ENCODE measurements at places on chromosomes 13 and 19. TPM values are rescaled to one million over a fixed set of nuclear protein-coding genes. Genes with fewer than 3 reads are reported as not detected.

Gene ZNF112
- not detected for total RNA-seq

Gene KCNC3
- 23.7 TPM for total RNA-seq

Gene LHB
- not detected for total RNA-seq

Gene HIPK4
- total RNA-seq = not detected

Gene ZNF787
- total RNA-seq = 42.6 TPM

Gene SULT2A1
- total RNA-seq = not detected

Gene SIRT6
- 46.4 TPM for total RNA-seq

Gene TNFSF9
- total RNA-seq = 9.7 TPM

Gene INSR
- 1.5 TPM for total RNA-seq

Gene EDDM13
- 0.29 TPM for total RNA-seq

GRCh38 chr13:74423434-74423833 lies 289.2 kb upstream of the KLF12 start:
- DNase-seq = no peak
- no peaks in the 10 kb centered on the region for H3K27me3 ChIP-seq
- no peaks in the 10 kb centered on the region for H3K4me1 ChIP-seq
- H3K36me3 ChIP-seq = no peaks in the 10 kb centered on the region
- H3K4me3 ChIP-seq = no peak overlapping the region
- no peak overlapping the region for H3K27ac ChIP-seq

DNA sequence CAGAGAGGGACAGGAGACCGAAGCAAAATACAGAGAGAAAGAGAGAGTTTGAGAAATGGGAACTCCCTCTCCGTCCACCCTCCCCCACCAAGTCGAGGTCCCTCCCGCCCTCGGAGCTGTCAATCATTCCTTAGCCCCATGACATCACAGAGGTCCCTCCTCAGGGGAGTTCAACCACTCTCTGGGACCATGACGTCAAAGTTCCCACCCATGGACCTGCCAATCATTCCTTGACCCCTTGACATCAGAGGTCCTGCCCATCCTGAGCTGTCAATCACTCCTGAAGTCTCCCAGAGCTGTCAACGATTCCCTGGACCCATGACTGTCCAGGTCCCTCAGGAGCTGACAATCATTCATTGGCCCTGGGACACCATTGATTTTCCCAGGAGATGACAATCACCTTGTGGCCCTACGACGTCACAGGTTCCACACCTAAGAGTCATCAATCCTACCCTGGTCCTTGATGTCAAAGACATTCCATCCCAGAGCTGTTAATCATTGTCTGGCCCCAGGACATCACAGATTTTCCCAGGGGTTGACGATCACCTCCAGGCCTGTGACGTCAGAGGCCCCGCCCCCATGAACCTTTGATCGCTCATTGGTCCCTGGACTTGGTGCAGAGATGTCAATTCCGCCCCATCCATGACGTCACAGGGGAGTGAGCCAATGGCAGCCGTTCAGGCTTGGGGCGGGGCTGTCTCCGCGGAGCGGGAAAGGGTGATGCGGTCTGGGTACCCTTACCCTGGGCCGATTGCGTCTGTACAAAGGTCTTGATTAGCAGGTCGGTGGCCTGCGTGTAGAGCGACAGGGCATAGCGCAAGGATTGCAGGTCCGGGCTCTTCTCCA lies 61.7 kb downstream of the COLGALT1 start:
- H3K27ac ChIP-seq = no peak overlapping the region
- no peaks in the 10 kb centered on the region for H3K4me1 ChIP-seq
- H3K36me3 ChIP-seq = no peaks in the 10 kb centered on the region

- H3K4me1 ChIP-seq = no peaks in the 10 kb centered on the region
- no peaks in the 10 kb centered on the region for H3K27me3 ChIP-seq
- H3K36me3 ChIP-seq = no peaks in the 10 kb centered on the region
- no peak overlapping the region for H3K27ac ChIP-seq
- no peak for DNase-seq
Measured at GRCh38 chr19:3443840-3444694, 36.3 kb downstream of the SMIM24 start.

DNA sequence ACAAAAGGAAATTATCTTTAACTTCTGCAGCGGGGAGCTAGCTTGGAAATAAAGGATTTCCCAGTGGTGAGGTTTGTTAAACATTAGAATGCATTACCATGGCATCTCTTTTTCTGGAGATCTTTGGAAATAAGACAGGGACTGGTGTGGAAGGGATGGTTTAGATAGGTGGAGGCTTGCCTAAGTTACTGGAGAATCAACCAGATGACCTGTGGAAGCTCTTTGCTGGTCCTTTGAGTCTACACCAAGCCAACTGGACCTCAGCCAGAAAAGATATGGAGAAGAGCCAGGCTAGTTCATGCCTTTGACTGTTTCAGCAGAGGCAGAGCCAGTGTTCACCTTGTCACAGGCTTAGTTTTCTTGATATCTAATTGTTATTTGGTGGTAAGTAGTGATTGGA lies 134.7 kb downstream of the KCNRG start:
- H3K27ac ChIP-seq = no peak overlapping the region
- H3K36me3 ChIP-seq = no peaks in the 10 kb centered on the region
- peaks cover 17% of the 10 kb centered on the region for H3K4me1 ChIP-seq
- H3K27me3 ChIP-seq = peaks cover 36% of the 10 kb centered on the region

- H3K4me1 ChIP-seq = peaks cover 19% of the 10 kb centered on the region
- no peak overlapping the region for H3K27ac ChIP-seq
- H3K36me3 ChIP-seq = no peaks in the 10 kb centered on the region
- H3K27me3 ChIP-seq = peaks cover 1% of the 10 kb centered on the region
- DNase-seq = no peak
Measured at GRCh38 chr19:48716562-48717291, 2.8 kb downstream of the MAMSTR start.

DNA sequence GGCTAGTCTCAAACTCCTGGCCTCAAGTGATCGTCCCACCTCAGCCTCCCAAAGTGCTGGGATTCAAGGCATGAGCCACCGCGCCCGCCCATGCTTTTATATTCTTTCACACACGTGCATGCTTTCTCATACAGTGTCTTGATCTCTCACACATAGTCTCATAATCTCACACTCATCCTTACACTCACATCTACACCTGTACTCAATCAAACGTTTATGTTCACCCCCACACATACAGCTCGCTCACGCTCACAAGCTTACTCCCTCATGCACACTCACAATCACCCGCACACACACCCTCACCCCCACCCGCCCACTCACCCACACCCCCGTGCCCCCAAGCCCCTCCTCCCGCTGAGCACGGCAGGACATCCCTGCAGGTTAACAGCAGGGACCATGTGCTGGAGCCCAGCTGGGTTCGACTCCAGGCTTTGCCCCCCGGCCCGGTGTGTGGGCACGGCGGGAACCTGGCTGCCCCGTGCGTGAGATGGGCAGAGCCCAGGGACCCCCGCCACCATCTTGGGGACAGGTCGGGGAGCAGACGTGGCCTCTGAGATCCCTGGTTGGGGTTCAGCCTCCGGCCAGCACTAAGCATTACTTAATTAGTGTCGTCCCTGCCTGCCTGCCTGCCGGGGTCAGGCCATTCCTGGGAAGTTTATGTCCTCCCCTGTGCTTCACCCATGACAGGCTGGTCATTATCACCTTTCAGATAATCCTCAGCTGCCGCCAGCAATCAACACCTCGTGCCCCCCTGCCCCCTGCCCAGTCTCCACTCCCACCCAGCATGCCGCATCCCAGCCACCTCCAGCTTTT lies 11.4 kb downstream of the SBK2 start:
- H3K4me3 ChIP-seq = no peak overlapping the region
- H3K36me3 ChIP-seq = no peaks in the 10 kb centered on the region
- no peaks in the 10 kb centered on the region for H3K4me1 ChIP-seq
- DNase-seq = no peak
- no peak overlapping the region for H3K27ac ChIP-seq
- peaks cover 2% of the 10 kb centered on the region for H3K27me3 ChIP-seq

GRCh38 chr13:73765651-73766384 lies 368.4 kb downstream of the KLF12 start:
- peaks cover 46% of the 10 kb centered on the region for H3K4me1 ChIP-seq
- H3K36me3 ChIP-seq = peaks cover 23% of the 10 kb centered on the region
- H3K27me3 ChIP-seq = no peaks in the 10 kb centered on the region
- peak overlapping the region; percentile 69 for H3K4me3 ChIP-seq
- DNase-seq = peak; percentile 43

DNA sequence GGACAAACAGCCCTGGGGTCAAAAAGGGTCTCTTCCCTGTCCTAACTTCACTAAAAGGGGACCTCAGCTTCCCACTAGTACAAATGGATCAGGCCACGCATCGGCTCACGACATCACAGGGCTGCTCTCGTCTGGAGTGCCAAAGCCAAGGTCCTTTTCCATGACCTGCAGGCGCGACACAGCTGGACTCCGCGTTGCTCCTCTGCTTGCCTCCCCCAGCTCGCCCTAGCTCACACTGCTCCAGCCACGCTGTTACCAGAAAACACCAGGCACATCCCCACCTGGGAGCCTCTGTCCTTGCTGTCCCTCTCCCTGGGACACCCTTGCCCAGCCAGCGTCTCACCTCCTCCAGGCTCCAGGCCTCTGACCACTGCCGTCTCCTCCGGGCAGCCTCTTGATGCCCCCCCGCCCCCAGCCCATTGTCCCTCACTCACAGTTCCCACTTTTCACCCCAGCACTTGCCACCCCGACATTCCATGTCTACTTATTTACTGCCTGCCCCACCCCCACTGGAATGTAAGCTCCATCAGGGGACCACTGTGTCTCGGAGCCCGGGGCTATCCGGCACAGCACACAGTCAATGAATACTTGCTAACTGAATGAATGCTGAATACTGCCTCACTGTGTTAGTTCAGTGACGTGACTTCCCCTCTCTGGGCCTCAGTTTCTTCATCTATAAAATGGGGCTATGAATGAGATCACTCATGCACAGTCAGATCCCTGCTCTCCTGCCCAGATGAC lies 20.7 kb downstream of the AKT2 start:
- no peaks in the 10 kb centered on the region for H3K27me3 ChIP-seq
- H3K36me3 ChIP-seq = peaks cover 13% of the 10 kb centered on the region
- peaks cover 10% of the 10 kb centered on the region for H3K4me1 ChIP-seq
- DNase-seq = no peak
- H3K27ac ChIP-seq = no peak overlapping the region
- H3K4me3 ChIP-seq = no peak overlapping the region

DNA sequence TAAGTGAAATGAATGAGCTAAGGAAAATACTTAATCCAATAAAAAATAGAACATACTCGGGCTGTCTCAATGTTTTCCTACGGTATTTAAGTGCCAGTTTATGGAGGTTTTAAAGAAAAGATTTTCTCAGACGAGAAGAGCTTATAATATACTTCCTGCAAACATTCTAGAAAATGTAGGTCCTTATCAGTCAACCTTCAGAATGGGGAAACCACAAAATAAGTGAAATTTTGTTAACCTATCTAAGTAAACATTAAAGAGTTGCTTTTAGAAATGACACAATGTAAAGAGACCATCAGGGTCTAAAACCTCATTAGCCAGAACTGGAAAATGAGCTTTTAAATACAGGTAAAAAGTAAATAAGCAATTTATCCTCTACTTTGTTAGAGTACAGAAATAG lies 12.1 kb downstream of the MIR17HG start:
- peaks cover 54% of the 10 kb centered on the region for H3K36me3 ChIP-seq
- no peak for DNase-seq
- no peak overlapping the region for H3K4me3 ChIP-seq
- H3K27ac ChIP-seq = peak overlapping the region; percentile 31

- no peak overlapping the region for H3K4me3 ChIP-seq
- H3K27ac ChIP-seq = no peak overlapping the region
- peaks cover 14% of the 10 kb centered on the region for H3K4me1 ChIP-seq
- no peaks in the 10 kb centered on the region for H3K36me3 ChIP-seq
- no peak for DNase-seq
- H3K27me3 ChIP-seq = no peaks in the 10 kb centered on the region
Measured at GRCh38 chr13:105904034-105904742, 631.3 kb downstream of the EFNB2 start.

- peaks cover 38% of the 10 kb centered on the region for H3K36me3 ChIP-seq
- H3K4me1 ChIP-seq = no peaks in the 10 kb centered on the region
- no peaks in the 10 kb centered on the region for H3K27me3 ChIP-seq
- H3K4me3 ChIP-seq = no peak overlapping the region
- no peak for DNase-seq
Measured at GRCh38 chr19:45824041-45824471, 8.9 kb upstream of the RSPH6A start.

DNA sequence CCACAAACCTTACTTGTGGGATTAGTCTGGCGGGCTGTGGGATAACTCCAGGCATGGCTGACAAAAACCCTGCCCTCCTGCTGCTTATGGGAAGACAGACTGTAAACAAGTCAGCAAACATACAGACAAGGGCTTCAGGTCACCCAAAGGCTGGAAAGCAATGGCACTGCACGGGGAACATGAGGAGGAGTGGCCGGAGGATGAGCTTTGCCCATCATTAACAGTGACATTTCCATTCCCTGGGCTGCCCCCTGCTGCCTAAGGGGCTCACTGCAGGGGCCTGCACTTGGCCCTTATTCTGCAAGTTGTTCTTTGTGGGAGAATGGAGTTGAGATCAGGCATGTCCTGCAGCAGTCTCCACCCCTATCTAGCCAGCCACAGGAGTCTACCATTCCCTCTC lies 91.3 kb downstream of the UQCRFS1 start:
- H3K36me3 ChIP-seq = no peaks in the 10 kb centered on the region
- no peak overlapping the region for H3K4me3 ChIP-seq
- H3K27me3 ChIP-seq = no peaks in the 10 kb centered on the region
- H3K27ac ChIP-seq = no peak overlapping the region

- H3K36me3 ChIP-seq = peaks cover 1% of the 10 kb centered on the region
- no peak overlapping the region for H3K27ac ChIP-seq
- no peaks in the 10 kb centered on the region for H3K4me1 ChIP-seq
- DNase-seq = no peak
- no peak overlapping the region for H3K4me3 ChIP-seq
Measured at GRCh38 chr13:95195146-95195545, 106.1 kb downstream of the ABCC4 start.

DNA sequence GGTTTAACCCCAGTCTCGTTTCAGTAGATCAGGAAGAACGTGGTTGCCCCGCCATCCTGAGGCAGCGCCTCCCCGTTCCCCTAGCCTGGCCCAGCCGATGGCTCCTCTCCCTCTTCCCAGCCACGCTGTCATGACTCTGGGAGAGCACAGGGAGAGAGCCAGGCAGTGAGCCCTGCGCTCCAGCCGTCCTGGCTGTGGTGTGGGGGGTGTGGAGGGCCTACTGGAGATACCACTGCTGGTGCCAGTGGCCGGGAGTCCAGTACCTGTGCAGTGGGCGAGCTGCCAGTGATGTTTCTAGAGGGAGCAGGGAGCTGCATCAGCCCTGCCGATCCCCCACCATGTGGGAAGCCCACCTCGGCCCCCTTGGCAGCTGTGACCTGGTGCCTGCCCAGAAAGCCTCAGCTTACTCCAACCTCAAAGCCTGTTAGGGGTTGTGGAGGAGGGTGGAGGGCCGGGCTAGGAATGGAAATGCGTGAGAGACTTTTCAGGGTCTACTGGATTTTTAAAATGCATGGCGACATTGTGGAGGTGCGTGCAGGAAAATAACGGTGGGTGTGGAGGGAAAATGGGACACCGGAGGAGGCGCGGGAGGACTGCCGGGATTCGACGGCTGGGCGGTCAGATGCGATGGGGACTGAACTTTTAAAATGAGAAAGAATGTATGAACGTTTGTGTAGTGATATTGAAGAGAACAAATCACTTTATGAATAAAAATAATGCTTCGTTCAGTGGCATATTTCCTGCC lies 4.9 kb downstream of the TEX29 start:
- H3K4me3 ChIP-seq = no peak overlapping the region
- H3K36me3 ChIP-seq = no peaks in the 10 kb centered on the region
- DNase-seq = no peak
- H3K27ac ChIP-seq = no peak overlapping the region
- no peaks in the 10 kb centered on the region for H3K4me1 ChIP-seq

- peak overlapping the region; percentile 79 for H3K27ac ChIP-seq
- no peak for DNase-seq
- H3K4me3 ChIP-seq = peak overlapping the region; percentile 45
- peaks cover 3% of the 10 kb centered on the region for H3K36me3 ChIP-seq
Measured at GRCh38 chr13:25847635-25848626, 203.9 kb downstream of the SHISA2 start.

- no peaks in the 10 kb centered on the region for H3K4me1 ChIP-seq
- H3K27me3 ChIP-seq = peaks cover 12% of the 10 kb centered on the region
- no peaks in the 10 kb centered on the region for H3K36me3 ChIP-seq
Measured at GRCh38 chr13:25062479-25062878, 33.5 kb upstream of the PABPC3 start.

Measured in activated T-helper 1 cell treated with anti-CD3 and anti-CD28 coated beads, Interleukin-12 subunit alpha, Interleukin-12 subunit beta, Interleukin-2, Interleukin-4 antibody, amounts not matched to agents 30 ng/mL and 10 ng/mL and 1 ng/mL, durations not matched to agents 14 hours and 24 hours and 36 hours (primary cell).